Kidney epithelial cell (primary cell): ENCODE measurements at places on chromosomes 3 and 15. TPM values are rescaled to one million over a fixed set of nuclear protein-coding genes. Genes with fewer than 3 reads are reported as not detected.
A peak's percentile ranks its signal among the peaks of the same experiment; 100 is the strongest.

- DNase-seq, result no peak
Observed at GRCh38 chr3:23916152-23916885, 471 bp downstream of the NKIRAS1 start.

DNA sequence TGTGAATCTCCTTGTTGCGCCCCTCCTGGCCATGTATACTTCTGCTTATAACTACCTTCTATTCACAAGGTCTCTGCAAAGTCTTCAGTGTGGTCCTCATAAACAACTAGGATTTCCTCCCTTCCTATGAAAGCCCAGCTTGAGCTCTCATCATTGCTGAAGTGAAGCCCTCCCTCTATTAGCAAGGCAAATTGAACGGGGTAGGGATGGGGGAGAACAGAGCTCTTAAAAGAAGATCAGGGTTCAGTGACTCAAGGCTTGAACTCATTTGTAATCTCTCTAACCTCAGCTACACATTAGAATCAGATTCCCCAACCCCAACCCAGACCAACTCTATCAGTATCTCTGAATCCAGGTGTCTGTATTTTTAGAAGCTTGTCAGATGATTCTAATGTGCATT lies 88.3 kb upstream of the ST8SIA2 start:
- DNase-seq, result no peak

Gene ARPP21
- 0.14 and 0.71 TPM in 2 replicates for total RNA-seq

Gene ERICH6
- total RNA-seq, result 0.07 TPM in 1 of 2 replicates, not detected in the other

Gene FAM81A
- total RNA-seq, result 0.75 and 2.2 TPM in 2 replicates

DNA sequence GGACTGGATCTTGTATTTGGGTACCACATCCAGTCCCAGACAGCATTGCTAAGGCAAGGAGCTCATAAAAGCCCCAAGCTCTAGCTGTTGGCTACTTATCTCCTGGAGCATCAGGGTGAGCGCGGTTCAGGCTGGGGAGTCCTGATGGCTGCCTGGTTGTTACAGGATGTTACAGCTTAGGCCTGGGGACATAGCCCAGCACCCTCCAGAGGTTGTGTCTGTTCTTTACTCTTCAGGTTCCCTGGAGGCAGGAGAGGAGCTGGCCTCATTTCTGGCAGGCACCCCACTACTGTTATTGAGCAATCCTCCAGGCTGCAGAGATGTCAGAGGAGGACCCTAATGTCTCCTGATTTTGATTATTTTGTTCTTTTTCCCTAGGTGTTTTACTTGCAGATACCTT lies 26.6 kb downstream of the APBA2 start:
- no peak for DNase-seq

- DNase-seq, result no peak
Observed at GRCh38 chr15:69132977-69133861, 27.2 kb upstream of the GLCE start.

GRCh38 chr3:166570102-166570501 lies 732.9 kb upstream of the BCHE start:
- DNase-seq, result no peak

Gene MASP1
- 0.48 TPM in 1 of 2 replicates, not detected in the other for total RNA-seq

- no peak for DNase-seq
Observed at GRCh38 chr3:28056806-28057205, 184.6 kb upstream of the CMC1 start.

DNA sequence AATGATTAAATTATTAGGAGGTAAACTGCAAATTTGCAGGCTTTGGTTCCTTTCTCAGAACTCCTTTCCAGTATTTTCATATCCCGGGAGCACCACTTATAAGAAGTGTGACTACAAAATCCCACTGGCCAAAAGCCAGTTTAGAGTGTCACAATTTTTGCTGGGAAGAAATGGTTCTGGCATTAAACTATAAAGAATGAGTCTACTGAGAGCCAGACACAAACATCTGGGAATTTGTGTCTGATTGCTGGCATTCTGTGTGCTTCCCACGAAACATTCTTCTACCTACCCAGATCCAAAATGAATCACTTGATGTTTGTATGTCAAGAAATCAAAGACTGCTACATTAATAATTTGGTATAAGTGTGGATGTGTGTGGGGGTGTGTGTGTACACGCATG lies 82.8 kb downstream of the DUT start:
- no peak for DNase-seq

Gene VPS13C
- total RNA-seq, result 46.1 and 48.3 TPM in 2 replicates

GRCh38 chr3:192303235-192303634 lies 424.1 kb downstream of the FGF12 start:
- DNase-seq, result no peak

Gene SPATA12
- 0.38 and 0.48 TPM in 2 replicates for total RNA-seq

DNA sequence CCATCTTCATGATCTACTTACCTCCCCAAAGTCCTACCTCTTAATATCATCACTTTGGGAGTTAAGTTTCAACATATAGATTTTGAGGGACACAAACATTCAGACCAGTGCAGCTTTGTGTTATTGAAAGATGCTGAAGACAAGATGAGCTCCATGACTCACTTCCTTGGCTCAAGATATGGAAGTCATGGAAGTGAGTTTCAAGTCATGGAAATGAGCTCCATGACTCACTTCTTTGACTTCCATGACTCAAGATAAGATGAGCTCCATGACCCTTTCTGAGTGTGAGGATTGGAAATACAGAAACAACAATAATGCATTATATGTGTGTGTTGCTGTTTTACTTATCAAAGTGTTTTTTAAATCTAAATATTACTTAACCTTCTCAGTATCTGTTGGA lies 170.2 kb upstream of the TPRG1 start:
- DNase-seq, result peak; percentile 41

DNA sequence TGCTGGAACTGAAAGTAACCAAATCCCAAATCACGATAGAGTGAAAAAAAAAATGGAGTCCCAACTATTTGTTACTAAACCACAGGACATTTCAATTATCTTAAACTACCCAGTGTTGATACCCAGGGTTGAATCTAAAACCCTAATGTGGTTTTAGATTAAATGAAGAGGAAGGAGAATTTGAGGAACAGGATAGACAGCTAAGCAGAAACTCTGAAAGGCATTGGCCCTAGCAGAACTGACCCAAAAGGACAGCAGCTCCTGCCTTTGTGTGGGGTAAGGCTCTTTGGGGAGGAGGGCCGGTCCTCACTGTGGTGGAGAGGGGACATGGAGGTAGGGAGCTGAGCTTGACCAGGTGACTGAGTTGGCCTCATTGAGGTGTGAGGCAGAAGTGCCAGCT lies 30.7 kb upstream of the SNRK start:
- DNase-seq, result no peak

- peak; percentile 98 for DNase-seq
Observed at GRCh38 chr3:132135628-132136333, 101.0 kb upstream of the CPNE4 start.

Gene CTDSPL
- 28.0 and 30.6 TPM in 2 replicates for total RNA-seq

GRCh38 chr3:190031887-190032752 lies 88.6 kb downstream of the P3H2 start:
- DNase-seq, result no peak

GRCh38 chr15:77225088-77225487 lies 154.2 kb upstream of the TSPAN3 start:
- DNase-seq, result no peak

- no peak for DNase-seq
Observed at GRCh38 chr15:60918234-60918959, 310.7 kb downstream of the RORA start.

- DNase-seq, result no peak
Observed at GRCh38 chr3:103025880-103026279, 591.1 kb downstream of the ZPLD1 start.

Gene NSUN3
- 6.8 and 11.0 TPM in 2 replicates for total RNA-seq

DNA sequence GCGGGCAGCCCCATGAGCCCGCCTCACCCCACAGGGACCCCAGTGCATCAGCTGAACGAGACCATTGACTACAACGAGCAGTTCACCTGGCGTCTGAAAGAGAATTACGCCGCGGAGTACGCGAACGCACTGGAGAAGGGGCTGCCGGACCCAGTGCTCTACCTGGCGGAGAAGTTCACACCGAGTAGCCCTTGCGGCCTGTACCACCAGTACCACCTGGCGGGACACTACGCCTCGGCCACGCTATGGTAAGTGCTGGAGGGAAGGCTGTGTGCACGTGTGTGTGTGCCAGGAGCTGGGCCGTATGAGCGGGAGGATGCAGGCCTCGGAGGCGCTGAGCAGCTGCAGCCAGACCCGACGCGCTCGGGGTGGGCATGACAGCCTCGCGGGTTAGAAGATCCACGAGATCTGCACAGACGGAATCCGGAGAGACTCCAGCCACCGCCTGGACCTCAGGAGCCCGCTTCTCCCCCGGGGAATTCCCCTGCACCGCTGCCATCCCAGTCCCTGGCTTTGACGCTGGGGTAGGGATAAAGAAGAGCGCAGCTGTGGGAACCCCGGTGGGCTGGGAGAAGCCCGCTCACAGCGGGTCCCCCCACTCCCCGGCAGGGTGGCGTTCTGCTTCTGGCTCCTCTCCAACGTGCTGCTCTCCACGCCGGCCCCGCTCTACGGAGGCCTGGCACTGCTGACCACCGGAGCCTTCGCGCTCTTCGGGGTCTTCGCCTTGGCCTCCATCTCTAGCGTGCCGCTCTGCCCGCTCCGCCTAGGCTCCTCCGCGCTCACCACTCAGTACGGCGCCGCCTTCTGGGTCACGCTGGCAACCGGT lies 2.6 kb downstream of the DUOXA2 start:
- no peak for DNase-seq

- DNase-seq, result no peak
Observed at GRCh38 chr15:69091654-69092053, 68.8 kb upstream of the GLCE start.

- DNase-seq, result no peak
Observed at GRCh38 chr3:112980080-112980479, 5.2 kb upstream of the CD200R1 start.

- DNase-seq, result peak; percentile 76
Observed at GRCh38 chr3:23668430-23668904, 137.3 kb upstream of the UBE2E1 start.

Gene CHST14
- total RNA-seq, result 24.2 and 25.8 TPM in 2 replicates

DNA sequence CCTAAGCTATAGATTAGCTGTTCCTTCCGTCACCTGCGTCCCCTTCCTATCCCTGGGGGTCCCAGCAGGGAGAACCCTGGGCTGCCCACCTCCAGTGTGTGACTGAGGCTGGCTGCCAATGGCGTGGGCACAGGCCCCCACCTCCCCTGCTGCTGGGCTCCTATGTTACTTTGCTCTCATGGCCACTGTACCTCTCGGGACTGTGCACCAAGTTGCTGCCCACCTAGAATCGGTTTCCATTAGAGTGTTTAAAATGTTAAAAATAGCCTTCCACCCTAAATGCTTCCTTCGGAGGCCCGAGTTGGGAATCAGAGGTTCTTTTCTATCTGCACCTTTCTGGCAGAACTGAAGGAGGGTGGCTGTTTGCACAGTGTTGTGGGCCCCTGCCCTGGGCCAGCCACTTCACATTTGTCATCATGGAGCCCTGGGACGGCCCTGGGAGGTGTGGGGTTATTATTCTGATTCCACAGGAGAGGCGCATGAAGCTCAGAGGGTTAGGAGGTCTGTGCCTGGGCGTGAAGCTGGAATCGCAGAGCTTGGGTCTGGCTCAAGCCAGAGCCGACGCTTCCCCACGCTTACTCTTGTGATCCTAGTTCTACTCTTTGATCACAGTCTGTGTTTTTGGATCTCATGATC lies 29.1 kb downstream of the IRAK2 start:
- DNase-seq, result no peak

Gene TRH
- not detected in 2 replicates for total RNA-seq

- DNase-seq, result no peak
Observed at GRCh38 chr15:62412686-62413085, 247.6 kb upstream of the C2CD4B start.

Gene KBTBD13
- total RNA-seq, result not detected in 2 replicates

Gene RGMA
- 0.29 and 1.0 TPM in 2 replicates for total RNA-seq

Gene IL17RD
- 25.7 and 28.7 TPM in 2 replicates for total RNA-seq

DNA sequence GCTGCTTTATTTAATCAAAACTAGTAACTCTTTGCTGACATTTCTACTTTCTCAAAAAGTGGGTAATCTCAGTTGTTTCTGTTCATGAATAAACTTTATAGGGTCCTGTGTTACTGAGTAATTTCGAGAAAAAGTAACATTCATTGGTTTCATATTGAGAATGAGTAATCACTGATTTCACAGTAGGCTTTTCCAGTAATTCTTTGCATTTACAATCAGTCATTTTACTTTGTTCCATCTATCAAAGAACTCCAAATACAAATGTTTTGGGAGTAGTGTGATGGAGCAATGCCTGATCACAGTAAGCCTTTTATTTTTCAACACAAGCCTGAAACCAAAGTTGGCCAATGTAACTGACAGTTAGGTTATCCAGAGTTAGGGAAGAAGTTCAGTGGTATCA lies 353.6 kb downstream of the ULK4 start:
- no peak for DNase-seq
